Stimulated activated CD8-positive, alpha-beta memory T cell treated with anti-CD3 and anti-CD28 coated beads, Interleukin-2, amount 100 ng/mL, for 48 hours (primary cell): ENCODE measurements at places on chromosomes 3 and 15.

GRCh38 chr15:69658411-69658945 is 205.9 kb downstream of the RPLP1 start:
- DNase-seq, result no peak

DNA sequence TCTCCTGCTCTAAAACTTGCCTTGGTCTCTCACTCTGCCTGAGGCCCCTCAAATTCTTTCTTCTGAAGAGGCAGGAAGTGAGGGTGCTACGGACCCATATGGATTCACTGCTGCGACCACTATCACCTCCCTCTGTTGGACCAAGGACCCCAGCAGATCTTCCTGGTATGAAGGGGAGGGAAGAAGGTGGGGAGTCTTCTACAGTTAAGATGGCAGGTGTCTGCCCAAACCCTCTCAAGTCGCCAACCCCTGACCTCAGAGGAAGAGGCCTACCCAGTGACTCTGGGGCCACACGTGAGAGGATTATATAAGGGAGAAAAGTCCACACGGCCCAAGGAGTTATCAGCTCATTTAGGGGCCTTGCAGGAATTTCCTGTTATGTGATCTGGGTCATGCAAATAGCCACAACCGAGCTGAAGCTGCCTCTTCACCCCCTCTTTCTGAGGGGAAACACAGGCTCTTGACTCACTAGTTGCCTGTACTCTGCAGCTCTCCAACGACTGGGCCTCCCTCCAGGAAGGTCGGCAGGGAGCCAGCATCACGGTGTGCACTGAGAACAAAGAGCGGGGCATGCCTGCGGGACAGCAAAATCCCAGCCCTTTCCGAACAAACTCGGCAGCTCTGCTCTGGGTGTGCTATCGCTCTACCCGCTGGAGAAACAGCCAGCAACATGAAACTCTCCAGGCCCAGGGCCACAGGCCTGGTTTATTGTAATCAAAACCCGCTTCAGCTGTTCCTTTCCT is 116.0 kb downstream of the XXYLT1 start:
- DNase-seq, result no peak

- DNase-seq, result no peak
Observed at GRCh38 chr3:52346623-52347530, 30.8 kb downstream of the DNAH1 start.

GRCh38 chr3:25820366-25820765 is 30.5 kb downstream of the OXSM start:
- no peak for DNase-seq

DNA sequence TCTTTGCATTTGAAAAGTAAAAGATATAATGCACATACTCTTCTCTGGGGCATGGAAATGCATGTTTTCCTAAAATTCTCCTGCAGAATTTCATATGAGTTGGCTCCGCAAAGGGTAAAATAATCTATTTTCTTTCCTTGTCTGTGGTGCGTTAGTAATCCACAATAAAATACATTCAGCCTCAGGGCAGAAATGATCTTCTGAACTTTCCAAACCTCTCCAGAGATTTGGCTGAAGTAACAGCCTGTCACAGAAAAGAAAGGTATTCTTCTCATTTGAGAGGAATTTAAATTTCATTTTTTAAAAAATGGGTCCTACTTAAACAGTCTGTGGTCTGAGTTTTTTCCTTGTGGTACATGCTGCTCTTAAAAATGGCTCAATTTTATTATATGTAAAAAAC is 182.7 kb upstream of the DCBLD2 start:
- DNase-seq, result no peak

GRCh38 chr15:62472616-62473299 is 307.7 kb upstream of the C2CD4B start:
- no peak for DNase-seq
